ENCODE measurements at places on chromosomes 3 and 15.

DNA sequence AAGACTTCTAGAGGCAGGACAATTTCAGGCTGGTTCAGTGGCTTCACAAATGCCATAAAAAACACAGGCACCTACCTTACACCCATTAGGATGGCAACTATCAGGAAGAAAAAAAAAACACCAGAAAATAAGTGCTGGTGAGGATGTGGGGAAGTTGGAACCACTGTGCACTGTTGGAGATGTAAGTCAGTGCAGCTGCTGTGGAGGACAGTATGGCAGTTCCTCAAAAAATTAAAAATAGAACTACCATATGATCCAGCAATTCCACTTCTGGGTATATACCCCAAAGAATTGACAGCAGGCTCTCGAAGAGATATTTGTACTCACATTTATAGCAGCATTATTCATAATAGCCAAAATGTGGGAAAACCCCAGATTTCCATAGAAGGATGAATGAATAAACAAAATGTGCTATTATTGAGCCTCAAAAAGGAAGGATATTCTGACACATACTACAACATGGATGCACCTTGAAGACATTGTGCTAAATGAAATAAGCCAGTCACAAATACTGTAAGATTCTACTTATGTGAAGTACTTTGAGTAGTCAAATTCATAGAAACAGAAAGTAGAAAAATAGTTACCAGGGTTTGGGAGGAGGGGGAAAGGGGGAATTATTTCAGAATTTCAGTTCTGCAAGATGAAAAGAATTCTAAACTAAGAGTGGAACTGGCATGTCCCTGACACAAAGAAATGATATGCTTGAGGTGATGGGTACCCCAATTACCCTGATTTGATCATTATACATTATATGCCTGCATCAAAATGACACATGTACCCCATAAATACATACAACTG, 40.9 kb downstream of the NR1D2 start:
- DNase-seq = peak; percentile 23

DNA sequence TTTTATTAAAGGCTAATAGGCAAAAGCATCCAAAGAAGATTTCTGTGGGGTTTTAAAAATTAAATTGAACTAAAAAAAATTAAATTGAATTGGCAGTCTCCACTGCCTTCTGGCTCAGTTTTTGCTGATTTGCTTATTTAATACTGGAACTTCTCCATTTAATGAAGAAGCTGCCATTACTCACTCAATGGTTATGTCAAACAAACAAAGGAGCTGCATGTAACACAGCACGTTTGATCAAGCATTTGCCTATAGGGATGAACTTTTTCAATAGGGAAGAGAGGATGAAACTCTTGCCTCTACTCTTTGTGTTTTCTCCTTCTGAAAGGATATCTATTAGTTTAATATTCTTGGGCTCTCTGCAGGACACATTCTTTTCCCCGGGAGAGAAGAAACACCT, 4.8 kb upstream of the HCLS1 start:
- DNase-seq = peak; percentile 36

DNA sequence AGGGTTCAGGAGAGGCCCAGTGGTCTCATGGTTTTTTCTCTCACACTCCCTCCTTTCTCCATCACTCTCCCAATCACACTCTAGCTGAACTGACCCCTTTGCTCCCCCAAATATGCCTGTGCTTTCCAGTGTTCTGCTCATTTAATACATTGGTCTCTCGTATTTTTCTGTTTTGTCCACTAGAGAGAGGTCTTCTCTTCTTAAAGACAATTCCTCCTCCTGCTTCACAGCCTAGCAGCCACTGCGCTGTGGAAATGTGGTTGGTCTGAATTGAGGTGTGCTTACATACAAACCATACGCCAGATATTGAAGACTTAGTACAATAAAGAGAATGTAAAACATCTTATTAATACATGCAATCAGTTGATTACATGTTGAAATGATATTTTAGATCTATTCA, 60.6 kb upstream of the XCR1 start:
- peak; percentile 68 for DNase-seq

DNA sequence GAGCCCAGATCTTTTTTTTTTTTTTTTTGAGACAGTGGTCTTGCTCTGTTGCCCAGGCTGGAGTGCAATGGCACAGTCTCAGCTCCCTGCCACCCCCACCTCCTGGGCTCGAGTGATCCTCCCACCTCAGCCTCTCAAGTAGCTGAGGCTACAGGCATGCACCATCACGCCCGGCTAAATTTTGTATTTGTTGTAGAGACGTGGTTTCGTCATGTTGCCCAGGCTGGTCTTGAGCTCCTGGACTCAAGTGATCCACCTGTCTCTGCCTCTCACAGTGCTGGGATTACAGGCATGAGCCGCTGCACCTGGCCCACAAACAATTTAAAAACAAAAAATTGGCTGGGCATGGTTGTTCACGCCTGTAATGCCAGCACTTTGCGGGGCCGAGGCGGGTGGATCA, 22.6 kb upstream of the SLC6A6 start:
- no peak for DNase-seq

DNA sequence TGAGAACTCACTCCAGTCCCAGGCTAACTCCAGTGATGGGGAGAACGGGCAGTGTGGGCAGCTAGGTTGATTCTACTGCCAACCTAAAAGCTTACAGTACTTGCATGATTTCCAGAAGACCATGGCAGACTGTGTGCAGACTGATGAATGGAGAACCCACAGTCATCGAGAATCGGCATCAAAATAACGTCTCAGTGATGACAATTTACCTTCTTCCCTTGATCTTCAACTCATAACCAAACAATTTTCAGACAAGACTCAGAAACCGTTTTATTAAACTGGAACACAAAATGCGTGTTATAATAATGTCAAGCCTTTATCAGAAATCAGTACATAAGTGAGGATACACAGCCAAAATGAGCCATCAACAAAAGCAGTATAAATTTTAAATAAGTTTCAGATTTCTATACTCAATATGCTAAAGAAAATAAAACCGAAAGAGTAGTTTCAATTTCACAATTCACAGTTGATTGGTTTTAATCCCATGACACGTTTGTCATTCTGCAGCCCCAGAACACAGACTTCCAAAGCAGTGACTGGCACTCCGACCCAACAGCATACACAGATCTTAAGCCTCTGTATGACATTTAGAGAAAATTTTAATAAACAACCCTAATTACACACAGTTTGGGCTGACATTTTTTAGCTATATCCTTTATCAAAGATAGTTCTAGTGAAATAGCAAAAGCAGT, 54.5 kb downstream of the ZMAT3 start:
- DNase-seq = peak; percentile 57

- no peak for DNase-seq
These were observed 128.1 kb downstream of the IQCH start for GRCh38 chr15:67382723-67383122.

DNA sequence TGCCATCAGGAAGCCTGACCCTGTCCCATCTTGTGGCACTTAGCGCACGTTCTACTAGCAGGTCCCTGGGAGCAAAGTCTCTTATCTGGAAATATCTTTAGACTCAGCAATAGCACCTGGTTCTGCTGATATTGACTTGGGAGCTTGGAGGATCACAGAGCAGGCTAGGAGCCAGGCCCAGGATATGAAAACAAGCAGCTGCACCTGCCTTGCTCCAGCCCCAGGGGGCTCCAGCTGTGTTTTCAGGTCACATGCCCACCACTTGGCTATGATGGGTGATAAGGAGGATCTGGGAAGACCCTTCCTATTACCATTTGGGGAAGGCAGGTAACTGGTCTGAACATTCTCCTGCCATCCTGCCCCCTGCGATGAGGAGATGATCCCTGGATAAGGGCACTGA, 87.8 kb downstream of the C3orf70 start:
- no peak for DNase-seq

DNA sequence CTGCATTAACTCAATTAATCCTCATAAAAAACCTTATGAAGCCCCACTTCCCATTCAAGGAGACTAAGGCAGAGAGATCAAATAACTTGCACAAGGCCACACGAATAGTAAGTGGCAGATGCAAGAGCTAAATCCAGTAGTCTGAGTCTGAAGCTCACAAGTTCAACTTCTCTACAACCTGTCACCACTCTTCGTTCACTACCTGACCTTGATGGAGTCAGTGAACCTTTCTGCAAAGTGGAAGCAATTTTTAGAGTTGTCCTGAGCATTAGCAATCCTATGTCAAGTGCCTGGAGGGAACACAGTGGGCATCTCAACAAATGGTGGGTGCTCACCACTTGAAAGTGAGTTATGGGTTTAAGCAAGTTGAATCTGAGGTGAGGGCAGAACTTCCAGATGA, 2.1 kb upstream of the SPINT1 start:
- no peak for DNase-seq

GRCh38 chr3:120102674-120103073, 8.4 kb upstream of the GSK3B start:
- DNase-seq = no peak

DNA sequence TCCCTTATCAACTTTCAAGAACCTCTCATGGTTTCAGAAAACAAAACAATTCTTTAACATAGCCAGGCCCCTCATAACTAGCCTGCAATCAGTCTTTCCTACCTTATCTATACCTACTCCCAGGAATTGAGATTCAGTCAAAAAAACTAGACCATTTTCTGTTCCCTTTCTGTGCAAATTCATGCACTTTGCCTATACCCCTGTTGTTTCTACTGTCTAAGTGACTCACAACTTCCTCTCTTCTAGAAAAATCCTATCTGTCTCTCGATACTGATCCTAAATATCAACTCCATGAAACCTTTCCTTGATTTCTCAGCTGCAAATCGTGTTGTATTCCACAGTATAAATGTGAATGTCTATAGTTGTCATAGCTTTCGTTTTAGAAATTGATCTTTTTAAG, 10.9 kb upstream of the IL1RAP start:
- peak; percentile 42 for DNase-seq

- no peak for DNase-seq
These were observed 54.5 kb upstream of the SAMMSON start for GRCh38 chr3:69944931-69945493.

GRCh38 chr3:106088304-106088703, 219.5 kb upstream of the CBLB start:
- no peak for DNase-seq

DNA sequence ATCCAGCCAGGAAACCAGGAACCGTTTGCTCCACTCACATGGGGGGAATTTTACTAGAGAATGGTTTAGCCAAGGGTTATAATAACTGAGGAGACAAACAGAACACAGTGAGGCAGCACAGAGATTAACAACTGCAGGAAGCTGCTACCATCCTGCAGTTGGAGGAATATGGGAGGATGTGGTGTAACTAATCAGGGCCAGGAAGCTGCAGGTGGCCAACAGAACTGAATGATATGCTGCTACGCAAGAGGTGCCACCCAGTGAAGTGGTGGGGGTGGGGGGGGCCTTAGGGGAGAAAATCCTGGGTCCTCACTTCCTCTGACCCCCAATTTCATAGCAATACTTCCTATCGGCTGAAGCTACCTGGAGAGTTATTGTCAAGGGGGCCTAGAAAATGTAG, 306.4 kb upstream of the STT3B start:
- no peak for DNase-seq

DNA sequence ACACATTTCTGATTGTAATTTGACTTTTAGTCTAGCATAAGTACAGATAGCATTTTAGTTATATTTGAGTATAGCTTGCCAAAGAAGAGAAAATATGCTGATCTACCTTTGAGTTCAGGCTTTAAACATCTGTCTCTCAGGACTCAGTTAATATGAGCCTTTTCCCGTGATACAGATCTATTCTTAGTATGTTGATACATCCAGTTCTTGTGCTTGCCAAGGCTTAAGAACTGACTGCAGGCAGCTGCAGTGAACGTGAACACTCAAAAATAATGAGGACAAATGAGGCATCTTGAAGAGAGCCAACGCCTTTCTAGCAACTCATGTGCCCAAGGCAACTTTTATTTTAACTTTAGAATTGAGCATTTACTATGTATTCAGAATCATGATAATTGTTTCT, 325.5 kb downstream of the SI start:
- no peak for DNase-seq

GRCh38 chr3:167354751-167355150, 25.3 kb downstream of the ZBBX start:
- DNase-seq = no peak

DNA sequence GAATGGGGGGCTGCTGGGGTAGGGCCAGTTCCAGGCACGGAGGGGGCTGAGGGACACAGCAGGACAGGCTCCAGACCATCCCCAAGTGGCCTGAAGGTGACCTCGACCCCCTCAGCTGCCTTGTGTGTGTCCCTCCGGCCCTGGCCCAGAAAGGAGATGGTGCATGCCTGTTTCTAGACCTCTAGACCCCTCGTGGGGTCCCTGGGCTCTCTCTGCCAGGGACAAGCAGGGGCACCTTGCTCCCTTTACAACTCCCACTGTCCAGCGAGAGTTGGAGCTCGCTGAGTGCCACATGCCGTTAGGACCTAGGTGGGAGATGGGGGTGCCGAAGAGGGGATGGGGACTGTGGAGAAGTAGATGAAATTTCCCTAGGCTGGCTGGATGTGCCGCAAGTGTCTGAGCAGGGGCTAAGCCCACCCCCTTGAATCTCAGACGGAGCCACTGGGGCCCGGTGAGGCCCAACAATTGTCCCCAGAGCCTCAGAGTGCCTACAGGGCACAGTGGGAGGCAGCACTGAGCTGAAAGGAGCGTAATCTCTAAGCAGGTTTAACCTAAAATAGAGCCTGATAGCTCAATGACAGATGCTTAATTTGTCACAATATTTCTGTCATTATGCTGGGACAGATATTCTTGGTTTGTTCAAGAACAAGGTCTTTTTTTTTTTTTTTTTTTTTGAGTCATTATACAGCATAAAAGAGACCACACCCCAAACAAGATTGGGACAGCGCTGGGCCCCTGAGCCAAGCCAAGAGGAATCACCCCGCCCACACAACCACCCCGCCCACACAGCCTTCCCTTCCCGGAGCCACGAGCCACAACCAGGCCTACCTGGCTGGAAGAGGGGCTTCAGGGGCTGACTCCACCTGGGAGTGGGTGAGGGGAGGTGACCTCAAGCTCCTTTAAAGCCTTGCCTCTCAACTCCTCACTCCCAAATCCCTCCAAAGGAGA, 23.6 kb upstream of the KLF13 start:
- peak; percentile 49 for DNase-seq

DNA sequence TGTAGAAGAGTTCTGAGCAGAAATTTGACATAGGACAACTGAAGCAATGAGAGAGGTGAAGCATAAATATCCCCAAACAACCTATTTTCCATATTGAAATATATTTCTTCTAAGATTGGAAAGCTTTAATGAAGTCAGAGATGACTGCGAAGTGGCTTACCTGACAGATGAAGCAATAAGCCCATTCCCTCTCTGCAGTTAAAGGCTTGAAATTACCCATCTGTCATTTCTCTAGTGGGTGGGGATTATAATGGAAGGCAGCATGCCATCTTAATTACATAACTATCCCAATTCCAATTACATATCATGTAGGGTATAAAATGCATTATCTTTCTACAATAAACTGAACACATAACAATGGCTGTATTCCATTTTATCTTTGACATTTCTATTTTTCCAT, 1070.5 kb downstream of the SI start:
- DNase-seq = no peak

DNA sequence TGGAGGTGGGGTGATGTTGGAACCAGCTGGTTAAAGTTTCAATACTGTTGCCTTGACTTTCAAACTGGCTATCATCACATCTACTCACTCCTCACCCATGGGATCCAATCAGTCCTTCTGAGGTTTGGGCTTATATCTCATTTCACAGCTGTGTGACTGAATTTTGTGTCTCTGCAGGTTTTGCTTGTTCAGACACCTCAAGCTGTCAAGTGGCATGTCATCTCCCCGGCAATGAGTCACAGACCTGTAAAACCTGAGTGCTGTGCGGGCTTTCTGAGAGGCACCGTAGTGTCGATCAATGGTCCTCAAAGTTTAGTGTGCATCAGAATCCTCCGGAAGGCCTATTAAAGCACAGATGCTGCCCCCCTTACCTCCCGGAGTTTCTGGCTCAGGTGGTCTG, 86.4 kb upstream of the RORA start:
- DNase-seq = no peak

- no peak for DNase-seq
These were observed 12.6 kb downstream of the NFKBIZ start for GRCh38 chr3:101861789-101862415.

Data from suppressor macrophage treated with lipopolysaccharide for 4 hours (primary cell).